EL (cell line): ENCODE measurements at places on chromosomes 1 and 21.
A peak's percentile ranks its signal among the peaks of the same experiment; 100 is the strongest.

- DNase-seq = no peak
Observed at GRCh38 chr1:239558991-239559390, 172.6 kb downstream of the CHRM3 start.

DNA sequence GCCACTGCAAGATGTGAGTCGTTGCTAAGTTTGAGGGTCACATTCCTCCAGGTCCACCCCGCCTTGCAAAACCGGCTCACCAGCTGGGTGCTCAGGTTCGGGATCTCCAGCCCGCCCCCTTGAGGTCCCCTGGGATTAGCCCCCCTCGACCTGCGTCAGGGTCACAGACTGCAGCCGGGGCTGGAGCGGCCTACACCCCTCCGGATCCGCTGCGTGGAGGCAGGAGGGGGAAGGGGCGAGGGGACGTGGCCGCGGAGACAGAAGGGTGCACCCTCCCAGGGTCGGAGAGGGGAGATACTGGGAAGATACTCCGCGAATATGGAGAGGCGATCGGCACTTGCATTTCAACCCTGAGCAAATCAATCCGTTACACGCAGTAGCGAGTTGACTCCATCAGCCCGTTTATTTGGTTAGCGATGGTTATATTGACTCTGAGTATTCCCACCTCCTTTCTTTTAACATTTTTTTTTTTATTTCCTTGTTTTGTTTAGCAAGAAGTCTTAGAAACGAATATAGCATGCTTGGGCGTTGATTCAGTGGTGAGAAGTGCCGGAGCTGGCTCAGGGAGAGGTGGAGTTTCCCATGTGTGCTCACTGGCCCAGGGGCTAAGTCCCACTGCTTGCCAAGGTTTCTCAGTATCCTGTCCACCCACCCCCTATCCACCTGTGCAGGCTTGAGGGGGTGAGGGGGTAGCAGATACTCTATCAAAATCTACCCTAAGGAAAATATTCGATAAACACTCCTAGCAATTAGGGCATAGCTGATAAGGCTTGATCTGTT, 997 bp downstream of the IFNAR2 start:
- DNase-seq = peak; percentile 57

DNA sequence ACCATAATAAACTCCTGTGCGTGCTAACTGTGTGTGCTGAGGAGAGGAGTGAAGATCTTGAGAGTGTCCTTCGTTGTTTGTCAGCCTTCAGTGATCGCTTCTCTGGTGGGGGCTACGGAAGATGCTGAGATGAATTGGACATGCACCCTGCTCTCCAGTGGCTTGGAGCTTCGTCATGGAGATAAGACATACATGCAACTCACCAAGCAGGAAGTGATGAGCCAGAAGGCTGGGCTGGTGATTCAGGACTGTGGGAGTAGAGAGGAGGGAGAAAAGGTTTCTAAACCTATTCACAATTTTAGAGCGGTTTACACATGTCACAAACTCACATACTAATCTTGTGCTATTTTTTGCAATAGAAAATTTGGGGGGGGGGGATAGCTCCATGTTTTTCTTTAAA, 128.9 kb upstream of the ADAR start:
- DNase-seq = peak; percentile 55

GRCh38 chr1:151579436-151580225, 32.2 kb upstream of the SNX27 start:
- DNase-seq = peak; percentile 45

GRCh38 chr1:83958704-83959103, 40.2 kb downstream of the TTLL7 start:
- no peak for DNase-seq

- no peak for DNase-seq
Observed at GRCh38 chr1:248923352-248924338, 17.6 kb downstream of the PGBD2 start.

DNA sequence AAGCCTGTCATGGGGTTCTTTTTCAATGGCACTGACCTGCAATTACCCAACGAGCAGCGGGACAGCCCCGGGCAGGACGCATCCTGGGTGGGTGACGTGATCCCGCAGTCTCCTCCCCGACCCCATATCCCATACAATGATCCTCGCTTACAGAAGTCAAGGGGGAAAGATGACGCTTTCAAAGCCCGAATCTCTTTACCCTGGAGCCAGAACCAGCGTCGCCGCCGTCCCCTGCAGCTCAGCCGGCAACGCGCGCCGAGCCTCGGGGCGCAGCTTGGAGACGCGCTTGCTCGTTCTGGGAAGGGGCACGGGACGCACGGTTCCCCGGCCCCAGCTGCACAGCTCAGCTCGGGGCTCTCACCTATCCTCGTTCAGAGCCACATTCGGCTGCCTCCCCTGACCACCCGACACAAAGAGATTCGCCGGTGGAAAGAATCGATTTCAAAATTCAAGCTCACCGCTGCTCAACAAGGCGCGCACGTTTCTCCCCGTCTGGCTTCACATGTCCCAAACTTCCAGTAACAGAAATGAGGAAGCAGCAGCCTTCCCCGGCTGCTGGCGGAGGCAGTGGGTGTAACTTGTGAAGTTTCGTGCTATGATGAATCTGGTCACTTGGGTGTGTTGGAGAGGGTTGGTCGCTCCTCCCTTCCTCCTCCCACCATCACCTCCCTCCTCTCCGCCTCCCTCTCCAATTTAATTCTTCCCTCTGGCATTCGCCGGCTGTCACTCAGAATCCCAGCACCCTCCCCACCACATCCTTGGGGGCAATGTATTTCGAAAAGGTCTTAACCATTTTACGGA, at the start of gene TIAM1:
Gene TIAM1 (minus strand): TSS at position 582 of the 801 bp plus-strand sequence. CDS start 77,289 bp downstream, outside the sequence.
- peak; percentile 68 for DNase-seq

DNA sequence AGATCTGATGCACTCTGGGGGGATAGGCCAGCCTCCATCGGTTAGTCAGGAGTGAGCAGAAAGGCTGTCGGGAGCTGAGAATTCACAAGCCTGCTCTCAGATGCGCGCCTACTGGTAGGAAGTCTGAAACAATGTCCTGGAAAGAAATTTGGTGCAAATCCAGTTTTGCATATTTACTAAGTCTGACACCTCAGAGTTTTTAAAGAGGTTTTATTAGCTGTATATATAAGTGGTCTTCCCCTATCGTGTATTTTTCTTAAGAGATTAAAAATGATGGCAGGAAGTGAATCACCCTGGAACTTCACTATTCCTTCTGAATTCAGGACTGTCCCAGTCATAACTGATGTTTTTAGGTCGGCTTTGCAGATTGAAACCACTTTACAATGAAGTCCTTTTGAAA, 99.8 kb upstream of the C1orf105 start:
- DNase-seq = peak; percentile 69

GRCh38 chr1:67947114-67947513, 103.3 kb downstream of the DIRAS3 start:
- no peak for DNase-seq

DNA sequence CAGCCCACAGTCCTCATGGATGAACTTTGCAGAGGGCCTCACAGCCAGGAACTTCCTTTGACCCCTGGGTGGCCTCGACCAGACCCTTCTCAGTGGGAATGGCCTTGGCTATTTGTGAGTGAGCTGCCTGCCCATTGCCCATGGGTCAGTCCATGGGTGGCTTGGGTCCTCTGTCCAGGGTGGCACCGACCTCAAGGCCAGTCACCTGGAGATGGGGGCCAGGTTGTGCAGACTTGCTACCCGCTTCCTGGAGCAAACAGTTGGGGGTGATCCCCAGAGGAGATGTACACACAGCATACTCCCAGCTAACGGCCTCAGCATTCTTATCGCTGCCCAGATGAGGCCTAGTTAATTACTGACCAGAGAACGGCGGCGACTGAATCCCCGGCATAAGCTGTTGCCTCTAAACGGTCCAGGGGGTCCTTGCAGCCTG, 23.1 kb upstream of the IFNLR1 start:
- no peak for DNase-seq

GRCh38 chr1:5525597-5526384, 466.4 kb downstream of the NPHP4 start:
- no peak for DNase-seq

DNA sequence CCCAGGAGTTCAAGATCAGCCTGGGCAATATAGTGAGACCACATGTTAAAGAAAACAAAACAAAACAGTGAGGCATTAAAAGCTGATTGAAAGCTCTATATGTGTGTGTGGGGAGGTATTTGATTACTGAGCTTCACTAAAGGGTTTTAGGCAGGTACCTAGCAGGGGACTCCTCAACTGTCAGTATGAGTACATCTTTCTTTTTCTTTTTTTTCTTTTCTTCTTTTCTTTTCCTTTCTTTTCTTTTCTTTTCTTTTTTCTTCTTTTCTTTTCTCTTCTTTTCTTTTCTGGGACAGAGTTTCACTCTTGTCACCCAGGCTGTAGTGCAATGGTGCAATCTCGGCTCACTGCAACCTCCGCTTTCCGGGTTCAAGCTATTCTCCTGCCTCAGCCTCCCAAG, 8.5 kb upstream of the MYCL start:
- DNase-seq = no peak

GRCh38 chr1:154711416-154711815, 103.4 kb upstream of the ADAR start:
- DNase-seq = no peak

GRCh38 chr1:4797016-4797410, 142.6 kb downstream of the AJAP1 start:
- no peak for DNase-seq

- DNase-seq = peak; percentile 59
Observed at GRCh38 chr1:222918801-222919477, 104.1 kb downstream of the DISP1 start.

- DNase-seq = no peak
Observed at GRCh38 chr1:207191061-207191460, 87.0 kb downstream of the C4BPA start.

GRCh38 chr1:36135796-36136195, 10.8 kb upstream of the COL8A2 start:
- no peak for DNase-seq

DNA sequence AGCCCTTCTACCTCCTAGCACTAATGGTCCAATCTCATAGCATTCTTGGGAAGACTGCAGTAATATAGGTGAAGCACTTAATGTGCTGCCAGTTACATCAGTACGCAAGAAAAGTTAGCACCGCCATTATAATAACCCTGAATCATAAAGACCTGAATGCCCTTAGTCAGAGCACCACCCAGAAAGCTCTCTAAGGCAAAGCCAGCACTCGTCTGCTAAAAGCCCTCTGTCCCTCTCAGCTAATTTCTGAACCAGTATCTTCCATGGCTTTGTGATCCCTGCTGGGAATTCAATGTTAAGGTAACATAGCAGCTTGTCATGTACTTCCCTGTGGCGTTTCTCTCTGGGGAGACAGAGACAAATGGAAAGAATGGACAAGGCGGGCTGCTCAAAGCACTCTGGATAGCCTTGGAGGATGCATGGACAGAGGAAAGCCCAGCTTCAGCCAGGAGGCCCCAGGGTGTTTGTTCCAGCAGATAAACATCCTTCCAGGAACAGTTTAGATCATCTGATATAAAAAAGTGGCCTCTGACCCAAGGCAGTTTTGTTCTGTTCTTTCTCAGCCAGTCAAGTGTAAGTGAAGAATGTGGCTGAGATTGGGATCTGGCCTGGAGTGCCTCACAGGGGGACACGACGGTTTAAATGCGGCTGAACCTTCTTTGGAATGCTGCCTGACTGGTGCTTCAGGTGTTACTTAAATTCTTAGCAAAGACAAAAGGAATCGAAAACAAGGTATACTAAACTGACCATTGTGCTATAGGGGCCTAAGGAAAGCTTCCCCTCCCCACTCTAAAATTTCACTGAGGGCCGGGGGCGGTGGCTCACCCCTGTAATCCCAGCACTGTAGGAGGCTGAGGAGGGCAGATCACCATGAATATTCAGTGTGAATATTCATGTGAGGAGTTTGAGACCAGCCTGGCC, 58.1 kb upstream of the VTCN1 start:
- DNase-seq = peak; percentile 10

DNA sequence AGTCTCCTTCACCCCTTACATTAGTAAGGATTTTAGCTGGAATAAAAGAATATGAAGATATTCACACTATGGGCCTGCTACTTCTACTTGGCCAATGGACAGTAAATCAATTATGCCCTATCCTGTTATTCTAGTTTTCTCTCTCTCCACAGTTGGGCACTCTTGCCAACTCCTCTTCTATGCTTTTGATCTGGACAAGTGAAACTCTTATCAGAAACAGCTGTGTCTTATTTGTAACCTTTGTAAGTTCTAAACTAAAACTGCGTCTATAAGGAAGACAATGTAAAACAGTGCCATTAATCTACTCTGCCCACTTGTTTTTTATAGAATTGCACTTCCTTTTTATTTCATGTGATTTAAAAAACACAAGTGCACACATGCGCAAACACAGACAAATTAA, 244.0 kb upstream of the DMRTA2 start:
- DNase-seq = no peak

- DNase-seq = no peak
Observed at GRCh38 chr1:61776091-61776490, 33.8 kb downstream of the PATJ start.

DNA sequence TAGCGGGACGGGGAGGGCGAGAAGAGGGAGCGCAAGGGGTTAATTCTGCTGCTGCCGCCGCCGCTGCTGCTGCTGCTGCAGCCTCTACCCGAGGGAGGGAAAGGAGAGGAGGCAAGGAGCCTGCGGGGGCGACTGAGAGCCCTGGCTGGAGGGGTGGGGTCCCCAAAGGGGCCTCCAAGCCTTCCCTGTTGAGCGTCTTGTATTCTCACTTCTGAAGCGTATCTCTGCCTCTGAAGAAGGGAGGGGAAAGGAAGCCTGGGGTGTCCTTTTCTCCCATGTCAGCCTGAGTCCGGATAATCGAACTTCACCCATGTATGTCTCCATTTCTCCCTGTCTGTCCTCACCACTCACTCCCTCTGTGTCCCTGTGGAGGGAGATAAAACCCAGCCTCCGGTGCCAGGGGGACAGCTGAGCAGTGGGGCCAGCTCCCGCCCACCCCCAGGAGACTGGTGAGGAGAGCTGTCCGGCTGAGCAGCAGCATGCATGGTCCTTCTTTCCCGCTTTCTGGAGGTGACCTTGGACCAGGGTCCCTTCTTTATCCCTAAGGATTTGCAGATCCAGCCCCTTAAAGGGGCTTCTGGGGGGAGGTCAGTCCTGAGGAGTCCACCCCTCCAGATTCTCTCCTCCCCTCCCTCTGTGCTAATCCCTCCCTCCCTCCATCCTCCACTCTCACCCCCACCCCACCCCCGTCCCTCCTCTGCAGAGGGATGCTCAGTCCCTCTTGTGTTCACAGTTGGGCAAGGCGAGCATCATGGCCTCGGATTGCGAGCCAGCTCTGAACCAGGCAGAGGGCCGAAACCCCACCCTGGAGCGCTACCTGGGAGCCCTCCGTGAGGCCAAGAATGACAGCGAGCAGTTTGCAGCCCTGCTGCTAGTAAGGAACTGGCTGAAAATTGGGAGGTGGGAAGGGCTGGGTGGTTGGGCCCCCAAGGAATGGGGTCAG, 1.0 kb downstream of the NCDN start:
- peak; percentile 25 for DNase-seq

DNA sequence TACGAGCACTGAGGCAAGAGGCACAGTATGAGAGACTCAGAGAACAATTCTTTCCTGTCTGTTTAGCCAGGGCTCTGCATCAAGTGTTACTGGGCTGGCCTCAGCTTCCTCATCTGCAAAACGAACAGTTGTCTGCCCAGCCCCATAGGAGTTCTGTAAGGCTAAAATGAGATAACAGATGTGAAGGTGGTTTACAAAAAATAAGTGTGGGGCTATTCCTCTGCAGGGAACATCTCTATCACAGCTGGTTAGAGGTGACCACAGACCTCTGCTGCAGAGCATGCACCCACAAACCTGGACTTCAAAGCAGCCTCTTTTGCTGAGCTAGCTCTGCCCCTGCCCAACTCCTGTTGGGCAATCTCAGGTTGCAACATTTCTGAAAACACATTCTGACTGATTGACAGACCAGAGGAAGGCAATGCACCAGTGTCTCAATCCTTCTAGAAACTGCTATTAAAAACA, 10.5 kb upstream of the OLIG1 start:
- no peak for DNase-seq

- no peak for DNase-seq
Observed at GRCh38 chr1:211811848-211812247, 18.7 kb downstream of the LPGAT1 start.
